ENCODE measurements at places on chromosomes 6 and 20. TPM values are rescaled to one million over a fixed set of nuclear protein-coding genes. Genes with fewer than 3 reads are reported as not detected.

PAK5 gene
- 2.4 TPM for polyA plus RNA-seq

LINC00237 gene
- polyA plus RNA-seq = not detected

LY86 gene
- 6.7 TPM for polyA plus RNA-seq

TMEM181 gene
- 14.0 TPM for polyA plus RNA-seq

DEFB127 gene
- polyA plus RNA-seq = not detected

FITM2 gene
- 4.3 TPM for polyA plus RNA-seq

GHRH gene
- polyA plus RNA-seq = not detected

IP6K3 gene
- 0.44 TPM for polyA plus RNA-seq

CDSN gene
- polyA plus RNA-seq = 0.03 TPM

TXNDC5 gene
- 51.6 TPM for polyA plus RNA-seq

MATN4 gene
- polyA plus RNA-seq = not detected

Measured in adrenal gland (tissue), 19 donors.